Activated CD4-positive, CD25-positive, alpha-beta regulatory T cell (primary cell): ENCODE measurements at places on chromosomes 16 and 17.

- no peak for DNase-seq
These were observed 2.4 kb upstream of the TMEM204 start for GRCh38 chr16:1530883-1531637.

DNA sequence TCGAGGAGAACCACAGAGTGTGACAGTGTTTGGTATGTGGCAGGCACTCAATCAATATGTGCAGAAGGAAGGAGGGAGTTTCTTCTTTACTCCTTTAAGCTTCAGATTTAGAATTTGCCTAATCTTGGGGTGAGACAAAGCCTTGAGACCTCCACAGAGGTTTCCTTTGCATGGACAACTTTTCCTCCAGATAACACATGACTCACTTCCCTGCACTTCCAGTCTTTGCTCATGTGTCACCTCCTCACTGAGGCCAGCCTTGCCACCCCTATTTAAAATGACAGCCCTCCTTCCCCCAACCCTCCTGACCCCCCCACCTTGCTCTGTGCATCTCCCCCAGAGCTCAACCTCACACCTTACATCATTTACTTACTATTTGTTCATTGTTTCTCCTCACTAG is 17.4 kb upstream of the NOS2 start:
- no peak for DNase-seq

- DNase-seq = no peak
These were observed 1.8 kb upstream of the NOTUM start for GRCh38 chr17:81962499-81963441.

DNA sequence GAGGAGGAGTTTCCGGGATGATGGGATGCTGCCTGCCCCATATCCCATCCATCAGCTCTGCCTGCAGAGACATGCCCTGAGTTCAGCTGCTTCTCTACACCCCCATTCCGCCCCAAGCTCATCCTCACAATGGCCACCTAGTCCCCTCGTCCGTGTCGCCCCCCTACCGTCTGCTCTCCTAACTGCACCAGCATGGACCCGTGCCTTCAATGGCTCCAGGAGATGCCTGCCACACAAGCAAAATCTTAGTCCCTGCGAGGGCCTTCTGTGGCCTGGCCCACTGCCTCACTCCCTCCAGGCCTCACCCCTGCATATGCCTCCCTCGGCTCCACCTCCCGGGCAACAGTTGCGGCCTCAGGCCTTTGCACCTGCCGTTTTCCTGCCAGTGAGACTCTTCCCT is 1.8 kb upstream of the TELO2 start:
- DNase-seq = no peak

- DNase-seq = no peak
These were observed 59.4 kb upstream of the ALOX12 start for GRCh38 chr17:6936370-6937028.

GRCh38 chr17:17994271-17995069 is 21.8 kb downstream of the DRC3 start:
- DNase-seq = no peak

GRCh38 chr17:65489413-65490155 is 71.9 kb downstream of the AXIN2 start:
- DNase-seq = no peak

DNA sequence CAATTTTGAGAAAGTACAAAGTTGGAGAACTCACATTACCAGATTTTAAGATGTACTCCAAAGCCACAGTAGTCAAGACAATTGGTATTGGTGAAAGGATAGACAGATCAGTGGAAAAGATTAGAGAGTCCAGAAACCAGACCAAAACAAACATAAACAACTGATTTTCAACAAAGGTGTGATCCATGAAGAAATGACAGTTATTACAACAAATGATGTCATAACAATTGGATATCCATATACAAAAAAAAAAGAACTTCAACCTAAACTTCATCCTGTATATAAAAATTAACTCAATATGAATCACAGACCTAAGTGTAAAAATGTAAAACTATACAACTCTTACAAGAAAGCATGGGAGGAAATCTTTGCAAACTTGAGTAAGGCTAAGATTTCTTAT is 8.4 kb downstream of the CEP112 start:
- DNase-seq = no peak

DNA sequence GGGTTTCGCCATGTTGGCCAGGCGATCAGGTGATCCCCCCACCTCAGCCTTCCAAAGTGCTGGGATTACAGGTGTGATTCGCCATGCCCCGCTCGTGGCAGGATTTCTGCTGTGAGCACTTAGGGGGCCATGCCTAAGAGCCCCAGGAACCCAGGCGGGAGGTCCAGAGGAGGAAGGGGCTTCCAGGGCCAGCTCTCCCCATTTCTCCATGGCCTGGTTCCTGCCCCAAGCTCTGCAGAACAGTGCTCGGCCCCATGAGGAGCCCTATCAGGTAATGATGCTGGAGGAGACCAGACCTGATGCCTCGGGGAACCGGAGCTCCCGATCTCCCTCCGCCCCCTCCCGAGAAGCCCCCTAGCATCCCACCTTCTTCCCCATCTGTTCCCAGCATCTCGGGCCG is 53.6 kb downstream of the RMI2 start:
- no peak for DNase-seq

GRCh38 chr16:57303910-57304168 is 19.4 kb upstream of the PLLP start:
- DNase-seq = no peak

DNA sequence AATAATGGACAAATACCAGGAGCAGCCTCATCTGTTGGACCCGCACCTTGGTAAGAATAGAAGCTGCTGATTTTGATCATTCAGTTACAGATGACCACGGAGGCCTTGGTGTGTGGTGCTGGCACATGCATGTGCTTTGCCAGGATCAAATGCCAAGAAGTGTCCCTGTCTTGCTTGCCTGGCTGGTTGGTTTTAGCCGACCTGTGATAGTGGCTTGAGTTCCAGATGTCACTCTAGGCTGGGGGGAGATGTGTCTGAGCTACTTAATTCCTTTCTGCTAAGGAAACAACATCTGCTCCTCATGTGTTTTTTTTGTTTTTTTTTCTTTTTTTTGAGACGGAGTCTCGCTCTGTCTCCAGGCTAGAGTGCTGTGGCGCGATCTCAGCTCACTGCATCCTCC is 4.3 kb downstream of the TBCD start:
- DNase-seq = no peak

- no peak for DNase-seq
These were observed 708 bp upstream of the NFAT5 start for GRCh38 chr16:69564845-69565670.

DNA sequence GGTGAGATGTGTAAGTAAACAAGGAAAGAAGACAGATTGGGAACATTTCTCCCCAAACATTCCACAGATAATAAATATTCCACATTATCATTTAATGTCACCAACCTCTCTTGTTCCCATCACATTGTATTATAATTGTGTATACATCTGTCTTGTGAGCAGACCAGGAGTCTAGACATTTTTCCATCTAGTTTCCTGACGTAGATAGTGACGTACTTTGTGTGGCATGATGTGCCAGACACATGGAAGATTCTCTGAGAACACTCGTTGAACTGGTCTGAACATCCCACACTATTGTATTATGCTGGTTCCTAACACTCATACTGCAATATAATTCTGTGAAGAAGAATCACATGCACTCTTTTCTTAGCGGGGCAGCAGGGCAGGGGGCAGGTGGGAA is 34.0 kb downstream of the WSB1 start:
- DNase-seq = no peak

GRCh38 chr17:66302761-66303626 is 581 bp downstream of the PRKCA start:
- no peak for DNase-seq

DNA sequence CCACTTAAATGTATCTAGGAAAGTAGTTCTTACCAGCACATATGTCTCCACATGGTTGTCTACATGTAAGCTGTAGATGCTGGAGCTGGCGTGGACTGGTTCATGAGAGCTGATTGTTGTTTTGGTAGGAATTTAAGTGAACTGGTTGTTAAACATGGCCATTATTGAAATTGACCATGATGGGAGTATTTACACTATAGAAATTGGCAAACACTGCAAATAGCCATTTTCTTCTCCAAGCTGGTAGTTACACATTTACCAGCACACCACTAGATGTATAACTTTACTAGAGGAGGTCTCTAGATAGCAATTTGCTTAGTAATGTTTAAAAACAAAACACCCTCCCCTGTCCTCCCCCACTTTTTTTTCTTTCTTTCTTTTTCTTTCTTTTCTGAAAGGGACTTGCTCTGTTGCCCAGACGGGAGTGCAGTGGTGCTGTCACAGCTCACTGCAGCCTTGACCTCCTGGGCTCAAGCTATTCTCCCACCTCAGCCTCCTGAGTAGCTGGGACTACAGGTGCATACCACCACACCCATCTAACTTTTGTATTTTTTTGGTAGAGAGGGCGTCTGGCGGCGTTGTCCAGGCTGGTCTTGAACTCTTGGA is 24.2 kb downstream of the IGSF6 start:
- no peak for DNase-seq

DNA sequence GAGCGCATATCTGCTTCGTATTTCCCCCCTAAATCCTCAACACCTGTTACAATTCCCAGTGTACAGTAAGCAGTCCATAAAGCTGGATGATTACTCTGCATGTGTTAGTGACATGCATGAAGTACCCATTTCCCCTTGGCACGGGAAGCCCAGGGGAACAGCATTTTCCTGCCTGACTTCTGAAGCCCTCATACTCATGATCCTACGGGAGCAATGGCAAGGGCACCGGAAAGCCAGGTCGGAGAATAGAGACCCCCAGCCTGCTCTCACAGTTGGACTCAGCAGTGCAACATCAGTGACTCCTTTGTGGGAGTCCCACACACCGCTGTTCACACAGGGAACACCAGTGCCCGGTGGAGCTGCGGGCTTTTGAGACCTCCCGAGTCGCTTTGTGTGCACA is 336.9 kb downstream of the CDH13 start:
- no peak for DNase-seq

GRCh38 chr17:75504347-75505151 is 10.8 kb downstream of the CASKIN2 start:
- DNase-seq = no peak

- no peak for DNase-seq
These were observed 1.4 kb downstream of the NFAT5 start for GRCh38 chr16:69566981-69567680.

- no peak for DNase-seq
These were observed 53.7 kb upstream of the WSB1 start for GRCh38 chr17:27240086-27240801.
